ENCODE measurements at places on chromosomes 5 and 9.

DNA sequence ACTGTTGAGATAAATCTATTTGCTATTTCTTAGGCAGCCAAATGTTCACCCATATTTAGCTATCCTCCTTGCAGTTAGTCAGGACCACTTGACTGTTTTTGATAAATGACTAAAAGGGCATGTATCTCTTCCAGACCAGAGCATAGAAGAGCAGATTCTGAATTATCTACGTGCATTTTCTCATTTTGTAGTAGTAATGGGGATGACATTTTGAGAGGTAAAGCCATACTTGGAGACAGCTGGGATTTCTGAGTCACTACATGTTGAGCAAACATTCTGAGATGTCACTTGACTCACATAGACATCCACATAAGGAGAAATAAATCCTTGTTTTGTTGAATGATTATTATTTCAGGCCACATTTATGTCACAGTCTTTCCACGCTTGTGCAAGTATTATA, 297.6 kb downstream of the CDH10 start:
- DNase-seq, result no peak

DNA sequence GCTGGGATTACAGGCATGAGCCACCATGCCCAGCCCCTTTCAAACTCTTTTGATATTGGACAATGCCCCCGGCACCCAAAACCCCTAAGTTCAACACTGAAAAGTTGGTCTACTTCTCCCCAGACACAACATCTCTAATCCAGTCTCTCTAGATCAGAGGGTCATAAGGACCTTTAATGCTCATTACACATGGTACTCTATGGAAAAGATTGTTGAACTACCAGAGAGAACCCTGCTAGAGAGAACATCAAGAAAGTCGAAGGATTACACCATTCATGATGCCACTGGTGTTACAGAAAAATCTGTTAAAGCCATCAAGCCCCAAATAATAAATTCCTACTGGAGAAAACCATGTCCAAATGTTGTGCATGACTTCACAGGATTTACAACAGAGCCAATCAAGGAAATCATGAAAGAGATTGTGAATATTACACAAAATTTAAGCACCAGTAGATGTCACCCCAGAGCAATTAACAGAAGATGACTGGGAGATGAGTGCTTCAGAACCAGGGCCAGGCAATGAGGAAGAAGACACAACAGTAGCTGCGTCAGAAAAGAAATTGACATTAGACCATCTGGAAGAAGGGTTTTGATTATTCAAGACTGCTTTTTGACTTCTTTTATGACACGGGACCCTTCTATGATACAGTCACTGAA, 28.3 kb upstream of the NIPAL4 start:
- DNase-seq, result no peak

DNA sequence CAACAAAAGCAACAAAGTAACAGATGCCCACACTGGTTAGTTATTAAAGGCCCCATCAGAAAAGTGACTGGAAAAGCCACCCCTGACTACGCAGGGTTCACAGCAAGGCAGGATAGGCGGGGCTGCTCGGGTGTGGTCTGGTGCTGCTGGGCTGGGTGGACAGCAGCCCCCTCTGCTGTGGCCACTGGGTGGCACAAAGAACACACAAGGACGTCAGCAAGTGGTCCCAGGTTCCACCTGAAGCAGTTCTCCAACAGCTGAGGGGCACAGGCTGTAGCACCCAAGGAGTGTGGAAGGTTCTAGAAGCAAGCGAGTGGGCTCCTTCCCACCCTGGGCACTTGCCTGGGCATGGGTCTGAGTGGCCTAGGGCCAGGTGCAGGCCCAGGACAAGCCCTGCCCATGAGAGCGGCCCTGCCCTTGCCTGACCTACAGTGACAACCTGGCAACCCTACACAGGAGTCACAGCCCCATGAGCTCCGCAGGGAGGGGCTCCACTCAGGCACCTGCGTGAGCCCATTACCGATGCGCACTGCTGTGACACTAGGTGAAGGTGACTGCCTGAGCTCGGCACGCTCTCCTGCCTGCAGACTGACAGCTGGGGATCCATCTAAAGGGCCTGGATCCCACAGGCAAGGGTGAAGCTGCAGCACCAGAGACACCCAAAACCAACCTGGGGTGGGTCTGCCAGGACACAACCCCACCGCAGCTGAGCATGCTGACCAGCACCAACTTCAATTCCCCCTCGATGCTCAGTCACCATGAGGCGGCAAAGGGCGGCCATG, 8.1 kb downstream of the BRD9 start:
- DNase-seq, result no peak

DNA sequence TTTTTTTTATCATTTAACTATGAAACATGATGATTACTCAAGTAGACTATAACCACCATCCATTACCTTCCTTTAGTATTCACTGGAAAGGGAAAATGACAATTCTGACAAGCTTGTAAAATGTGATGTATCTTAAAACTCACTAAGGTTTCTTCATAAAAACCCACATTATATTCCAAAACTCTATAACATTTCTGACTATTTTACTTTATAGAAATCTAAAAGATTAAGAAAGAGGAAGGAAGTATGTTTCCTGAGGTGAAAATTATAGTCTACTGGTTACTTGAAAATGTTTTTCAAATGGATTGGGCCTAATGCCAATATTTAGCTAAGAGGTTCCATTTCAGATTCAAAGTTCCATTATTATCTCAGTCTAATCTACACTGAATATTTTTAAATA, 1982.2 kb upstream of the C9orf72 start:
- DNase-seq, result no peak

- DNase-seq, result no peak
Measured at GRCh38 chr9:129239946-129240490, 62.0 kb upstream of the IER5L start.
